ENCODE measurements at places on chromosomes 7 and 10. TPM values are rescaled to one million over a fixed set of nuclear protein-coding genes. Genes with fewer than 3 reads are reported as not detected.

DNA sequence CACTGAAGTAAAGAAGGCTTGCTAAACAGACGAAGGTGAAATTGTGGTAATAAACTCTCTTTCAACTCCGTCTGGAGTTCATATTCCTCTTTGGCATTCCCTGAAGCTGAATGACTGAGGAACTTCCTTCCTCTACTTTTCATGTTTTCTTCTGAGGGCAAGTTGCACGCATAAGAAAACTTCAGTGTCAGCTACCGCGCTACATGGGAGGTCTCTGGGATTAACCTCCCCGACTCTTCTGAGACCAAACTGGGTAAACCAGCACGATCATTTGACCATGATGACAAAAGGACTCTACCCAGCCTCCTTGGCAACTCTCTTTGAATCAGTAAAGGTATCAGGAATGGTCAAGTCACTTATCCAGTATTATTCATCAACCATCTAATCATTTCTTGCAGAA, 44.7 kb downstream of the RHOBTB1 start:
- no peak for DNase-seq

- peak; percentile 91 for DNase-seq
Measured at GRCh38 chr10:80453842-80454512, at the start of gene TSPAN14. TSPAN14 (plus strand) TSS chr10:80454310; CDS start chr10:80489234, 34,924 bp downstream.

DNA sequence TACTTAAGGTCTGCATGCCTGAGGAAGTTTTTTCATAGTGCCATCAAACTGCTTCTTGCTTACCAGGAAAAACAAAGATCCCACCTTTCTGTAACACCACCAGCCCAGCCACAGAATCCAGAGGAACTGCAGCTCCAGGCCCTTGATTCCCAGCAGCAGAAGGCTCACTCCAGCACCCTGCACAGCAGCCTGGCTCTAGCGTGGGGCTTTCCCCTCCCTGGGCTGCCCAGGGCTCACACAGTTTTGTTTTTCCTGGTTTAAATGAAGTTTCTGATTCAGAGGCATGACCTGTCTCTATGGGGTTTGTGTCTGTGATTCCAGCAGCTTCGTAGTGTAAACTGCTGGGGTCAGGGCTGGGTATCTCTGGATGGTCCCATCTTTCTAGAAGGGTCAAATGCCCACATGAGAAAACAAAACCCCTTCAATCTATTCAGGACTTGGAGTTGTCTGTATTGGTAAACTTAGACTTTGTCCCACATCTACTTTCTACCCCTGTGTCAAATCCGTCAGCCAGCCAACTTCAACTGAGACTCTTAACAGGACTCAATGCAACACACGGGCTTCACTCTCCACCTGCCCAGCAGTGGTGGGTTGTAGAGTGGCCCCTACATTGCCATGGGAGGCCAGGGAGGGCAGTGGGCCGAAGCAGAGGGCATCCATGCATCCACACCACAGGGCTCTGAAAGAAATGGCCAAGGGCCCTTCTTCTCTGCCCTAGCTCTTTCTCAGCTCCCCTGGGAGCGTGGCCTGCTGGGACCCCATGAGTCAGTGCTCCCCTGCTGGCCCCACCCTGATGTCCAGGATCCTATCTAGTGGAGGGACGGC, 73.6 kb downstream of the ATXN7L1 start:
- DNase-seq: no peak

- no peak for DNase-seq
Measured at GRCh38 chr10:75291805-75292204, 56.0 kb upstream of the COMTD1 start.

Gene ASNS
- total RNA-seq: 44.0 TPM

Gene SKIDA1
- total RNA-seq: 11.0 TPM

Gene GPR37
- 39.1 TPM for total RNA-seq

Gene LAMB1
- total RNA-seq: 30.2 TPM

DNA sequence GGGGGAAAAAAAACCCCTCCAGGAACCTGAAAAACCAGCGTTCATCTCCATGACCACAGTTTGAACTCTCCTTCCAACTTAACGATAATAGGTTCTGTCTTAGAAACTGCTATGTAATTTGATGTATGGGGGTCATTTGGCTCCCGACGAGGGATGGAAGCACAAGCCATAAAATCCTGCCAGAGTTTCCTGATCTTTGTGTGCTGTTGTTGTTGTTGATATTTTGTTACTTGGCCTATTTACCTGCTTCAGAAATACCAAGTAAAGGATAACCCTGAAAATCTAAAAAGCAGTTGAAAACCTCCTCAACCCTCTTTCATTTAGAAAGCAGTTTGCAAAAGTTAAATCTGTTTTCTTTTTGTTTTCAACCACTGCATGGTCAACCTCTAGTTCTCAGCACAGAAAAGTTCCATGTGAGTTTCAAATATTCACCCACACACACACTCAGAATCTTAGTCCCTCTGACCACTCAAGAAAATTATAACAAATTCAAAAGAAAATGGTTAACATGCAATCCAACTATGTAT, 9.3 kb upstream of the HOXA2 start:
- DNase-seq: no peak

DNA sequence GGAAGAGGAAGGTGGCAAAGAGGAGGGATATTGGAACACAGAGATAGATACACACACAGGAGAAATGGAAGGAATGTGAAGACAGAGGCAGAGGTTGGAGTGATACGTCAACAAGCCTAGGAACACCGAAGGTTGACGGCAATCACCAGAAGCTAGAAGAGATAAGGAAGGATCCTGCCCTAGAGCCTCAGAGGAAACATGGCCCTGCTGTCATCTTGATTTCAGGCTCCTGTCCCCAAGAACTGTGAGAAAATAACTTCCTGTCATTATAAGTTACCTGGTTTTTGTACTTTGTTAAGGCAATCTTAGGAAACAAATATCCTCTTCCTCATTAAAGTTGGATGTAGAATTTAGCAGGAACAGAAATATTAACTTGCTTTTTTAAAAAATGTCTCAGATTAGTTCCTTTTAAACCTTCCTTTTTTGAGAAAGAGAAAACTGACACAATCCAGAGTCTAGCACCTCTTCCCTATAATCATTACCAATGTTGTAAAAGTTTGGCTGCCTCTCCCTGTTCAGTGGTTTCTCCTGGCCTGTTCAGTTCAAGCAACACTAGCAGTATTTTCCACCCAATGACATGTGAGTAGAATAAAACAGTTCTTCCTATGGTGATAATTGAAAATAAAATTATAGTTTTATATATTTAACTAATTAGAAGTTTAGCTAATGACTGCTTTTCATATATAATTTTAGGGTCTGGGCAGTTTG, 28.8 kb upstream of the GNAI1 start:
- DNase-seq: no peak

- DNase-seq: no peak
Measured at GRCh38 chr10:31125789-31126188, 94.1 kb upstream of the ZNF438 start.

- no peak for DNase-seq
Measured at GRCh38 chr7:73741600-73741999, 3.0 kb upstream of the ABHD11 start.

Gene STEAP1
- 0.82 TPM for total RNA-seq

DNA sequence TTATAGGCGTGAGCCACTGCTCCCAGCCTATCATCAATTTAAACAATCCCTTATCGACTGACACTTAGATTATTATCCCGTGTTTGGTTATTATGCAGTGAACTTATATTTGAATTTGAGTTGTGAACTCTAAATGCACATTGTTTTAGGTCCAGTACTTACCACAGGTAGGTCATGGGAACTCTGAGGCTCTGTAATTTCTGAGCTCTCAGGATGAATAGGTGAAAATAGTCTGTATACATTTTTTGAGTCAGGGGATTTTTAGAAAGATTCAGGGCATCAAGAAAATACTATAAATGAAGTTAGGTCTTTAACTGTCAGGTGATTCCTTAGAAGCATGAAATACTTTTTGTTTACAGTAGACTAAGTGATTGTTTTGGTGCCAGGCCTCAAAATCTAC, 8.8 kb downstream of the CCDC136 start:
- no peak for DNase-seq

Gene SPDYE2
- total RNA-seq: not detected

DNA sequence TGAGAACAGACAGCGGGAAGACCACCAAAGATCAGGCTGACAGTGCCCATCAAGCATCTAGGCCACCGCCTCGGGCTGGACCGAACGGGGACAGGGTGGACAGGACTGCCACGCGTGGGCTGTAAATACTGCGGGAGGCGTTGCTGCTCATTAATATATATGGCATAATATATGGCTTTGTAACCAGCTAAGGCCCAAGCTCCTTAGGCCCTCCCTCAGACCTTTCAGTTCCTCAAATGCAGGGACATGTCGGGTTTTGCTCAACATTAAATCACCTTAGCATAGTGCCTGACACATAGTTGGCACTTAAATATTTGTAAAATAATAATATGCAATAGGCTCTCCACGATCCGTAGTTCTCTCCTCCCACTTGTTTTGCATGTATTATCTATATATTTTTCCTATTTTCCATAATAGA, 402 bp upstream of the TMEM168 start:
- DNase-seq: no peak
